Fibroblast of the aortic adventitia (primary cell): ENCODE measurements at places on chromosomes 11 and 22. TPM values are rescaled to one million over a fixed set of nuclear protein-coding genes. Genes with fewer than 3 reads are reported as not detected.

Gene OR10A2
- total RNA-seq: not detected in 2 replicates

Gene TECTA
- total RNA-seq: 0.36 and 1.5 TPM in 2 replicates

Gene SUSD2
- total RNA-seq: 0.99 and 5.6 TPM in 2 replicates

Gene SLCO2B1
- total RNA-seq: 2.0 TPM in 1 of 2 replicates, not detected in the other

Gene A4GALT
- 18.2 and 22.2 TPM in 2 replicates for total RNA-seq

Gene FAM181B
- 0.25 TPM in 1 of 2 replicates, not detected in the other for total RNA-seq

Gene SCN4B
- under 0.01 and 0.25 TPM in 2 replicates for total RNA-seq

Gene CNTF
- total RNA-seq: 0.82 and 1.9 TPM in 2 replicates

Gene RAPSN
- 0.09 TPM in 1 of 2 replicates, not detected in the other for total RNA-seq

Gene ASCL2
- not detected in 2 replicates for total RNA-seq

Gene LIF
- 0.57 and 6.2 TPM in 2 replicates for total RNA-seq

Gene ATG2A
- 18.2 and 18.8 TPM in 2 replicates for total RNA-seq

Gene TRIM48
- not detected in 2 replicates for total RNA-seq

Gene CSNK2A3
- total RNA-seq: 1.6 and 4.7 TPM in 2 replicates

Gene TIGD3
- 0.27 TPM in 1 of 2 replicates, not detected in the other for total RNA-seq

Gene SAA4
- 0.27 TPM in 1 of 2 replicates, not detected in the other for total RNA-seq

Gene RASGRP2
- total RNA-seq: 0.25 TPM in 1 of 2 replicates, not detected in the other
